Right lung (tissue), 10 donors: ENCODE measurements at places on chromosomes 2 and 18. TPM values are rescaled to one million over a fixed set of nuclear protein-coding genes. Genes with fewer than 3 reads are reported as not detected.

The POTEF gene
- 0.12 TPM for polyA plus RNA-seq

The LRP2 gene
- 2.3 TPM for polyA plus RNA-seq

The SLC9A4 gene
- not detected for polyA plus RNA-seq

The EVA1A gene
- polyA plus RNA-seq, result 26.5 TPM

GRCh38 chr2:184677171-184677570 is 78.8 kb downstream of the ZNF804A start:
- DNase-seq, result no peak

- DNase-seq, result no peak
Measured at GRCh38 chr2:237666606-237667005, 39.2 kb downstream of the LRRFIP1 start.

DNA sequence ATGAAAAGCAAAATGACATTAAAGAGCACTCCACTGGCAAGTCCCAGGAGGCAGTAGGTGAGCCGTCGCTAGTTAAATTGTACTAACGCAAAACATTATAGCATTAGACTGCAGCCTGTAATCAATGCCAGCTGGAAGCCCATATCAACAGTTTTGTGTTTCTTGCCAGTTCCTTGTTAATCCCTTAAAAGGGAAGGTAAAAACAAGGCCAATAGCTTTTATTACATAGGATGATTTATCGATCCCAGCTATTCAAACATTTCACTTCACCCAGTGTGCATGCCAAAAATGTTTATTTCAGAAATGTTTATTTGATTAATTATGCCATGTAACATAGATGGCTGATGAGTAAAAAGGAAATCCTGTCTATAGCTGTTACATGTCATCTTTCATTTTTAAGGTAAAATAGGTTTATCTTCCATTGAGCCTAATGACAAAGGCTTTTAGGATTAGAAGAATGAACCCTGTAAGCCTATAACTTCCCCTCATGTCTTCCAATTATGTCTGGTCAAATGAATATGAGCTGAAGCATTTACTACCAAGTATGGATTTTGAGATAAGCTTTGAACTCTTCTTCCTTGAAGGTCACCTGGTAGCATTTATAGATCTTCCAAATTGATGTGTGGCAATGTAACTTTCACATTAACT is 591.2 kb downstream of the RNF144A start:
- no peak for DNase-seq

DNA sequence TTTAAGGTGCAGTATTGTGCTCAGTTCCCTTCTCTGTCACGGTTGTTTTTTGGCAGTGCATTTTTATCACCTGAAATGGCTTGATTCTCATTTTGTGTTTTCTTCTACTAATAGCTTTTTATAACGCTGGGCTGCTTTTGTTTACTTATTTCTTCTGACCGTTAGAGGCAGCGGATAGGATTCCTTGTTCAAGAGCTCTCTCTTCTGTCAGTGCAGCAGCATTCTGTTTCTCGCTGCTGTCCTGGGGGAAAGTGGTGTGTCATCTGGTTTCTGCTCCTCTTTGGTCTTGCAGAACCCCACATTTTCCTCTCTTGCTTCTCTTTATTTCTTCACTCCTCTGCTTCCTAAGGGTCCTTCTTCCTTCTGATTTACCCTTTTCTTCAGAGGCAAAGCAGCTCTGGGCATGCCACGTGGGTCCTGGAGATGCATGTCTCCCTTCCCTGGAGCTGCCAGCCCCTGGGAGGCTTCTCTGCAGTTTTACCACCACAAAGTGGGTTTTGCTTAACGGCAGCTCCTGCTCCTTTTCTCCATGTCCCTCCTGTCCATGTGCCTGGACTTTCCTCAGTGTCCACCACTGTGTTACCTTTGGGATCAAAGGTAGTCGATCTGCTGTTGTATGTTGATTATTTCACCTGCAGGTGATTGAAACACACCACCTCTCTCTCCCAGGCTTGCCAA is 47.3 kb upstream of the SNTG2 start:
- DNase-seq, result peak; percentile 6

GRCh38 chr2:215751200-215751910 is 262.0 kb downstream of the MREG start:
- no peak for DNase-seq

- peak; percentile 74 for DNase-seq
Measured at GRCh38 chr2:199979832-199980628, 24.6 kb downstream of the MAIP1 start.

DNA sequence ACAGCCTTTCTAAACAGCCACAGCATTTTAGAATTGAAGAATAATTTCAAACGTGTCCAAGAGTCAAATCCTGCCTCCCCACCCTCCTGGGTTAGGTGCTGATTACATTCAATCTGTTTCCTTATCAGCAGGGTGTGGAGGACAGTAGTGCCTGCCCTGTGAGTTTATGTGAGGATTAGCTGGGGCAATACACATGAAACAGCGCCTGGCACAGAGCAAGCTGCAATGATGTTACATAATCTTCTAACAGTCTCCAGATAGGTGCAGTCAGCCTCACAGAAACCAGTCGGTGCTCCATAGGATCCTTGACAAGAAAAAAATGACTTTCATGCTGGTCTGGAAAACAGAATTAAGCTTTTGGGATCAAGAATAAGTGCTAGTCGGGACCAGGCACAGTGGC is 91.7 kb upstream of the ITGA6 start:
- DNase-seq, result no peak

GRCh38 chr2:33131749-33132148 is 185.0 kb downstream of the LTBP1 start:
- DNase-seq, result no peak

DNA sequence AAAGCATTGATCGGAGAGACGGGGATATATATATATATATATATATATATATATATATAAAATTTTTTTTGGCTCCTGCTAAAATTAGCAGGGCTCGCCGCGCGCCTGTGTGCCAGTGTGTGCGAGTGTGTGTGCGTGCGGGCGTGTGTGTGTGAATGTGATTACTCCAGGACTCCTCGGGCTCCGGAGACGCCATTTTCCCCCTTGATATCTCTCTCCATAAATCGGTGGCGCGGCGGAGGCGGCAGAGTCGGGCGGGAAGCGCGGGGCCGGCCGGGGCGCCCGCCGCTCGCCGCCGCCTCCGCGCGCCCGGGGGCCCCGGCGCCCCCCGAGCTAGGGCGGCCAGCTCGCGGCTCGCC is 795 bp upstream of the SETBP1 start:
- DNase-seq, result peak; percentile 49

- no peak for DNase-seq
Measured at GRCh38 chr18:70684821-70685220, 396.0 kb downstream of the SOCS6 start.

DNA sequence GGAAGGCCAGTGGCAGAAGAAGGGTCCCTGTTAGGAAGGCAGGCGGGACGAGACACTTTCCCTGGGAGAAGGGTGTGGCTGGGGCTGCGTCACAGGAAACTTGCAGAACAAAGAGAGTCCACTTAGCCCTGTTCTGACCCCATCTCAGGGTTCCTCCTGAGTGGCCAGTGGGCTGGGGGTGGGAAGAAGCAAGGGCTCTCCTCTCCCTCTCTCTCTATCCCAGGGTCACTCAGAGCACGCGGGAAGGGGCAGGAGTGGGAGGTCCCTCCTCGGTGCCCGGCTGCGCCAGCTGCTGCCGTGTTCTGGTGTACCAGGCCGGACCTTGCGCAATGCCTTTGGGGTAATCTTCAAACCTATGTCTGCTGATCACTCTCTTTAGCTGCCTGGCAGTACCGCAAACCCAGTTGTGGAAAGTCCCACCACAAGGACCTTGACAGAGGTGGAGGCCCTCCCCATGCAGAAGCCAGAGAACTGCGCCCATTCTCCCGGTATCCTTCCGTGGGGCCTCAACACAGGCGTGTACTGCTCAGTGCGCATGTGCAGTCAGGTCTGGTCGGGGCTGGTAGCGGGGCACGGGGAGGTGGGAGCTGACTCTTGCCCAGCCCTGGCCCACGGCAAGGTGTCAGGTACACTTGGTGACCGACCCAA is 47.8 kb upstream of the ST3GAL5 start:
- no peak for DNase-seq

DNA sequence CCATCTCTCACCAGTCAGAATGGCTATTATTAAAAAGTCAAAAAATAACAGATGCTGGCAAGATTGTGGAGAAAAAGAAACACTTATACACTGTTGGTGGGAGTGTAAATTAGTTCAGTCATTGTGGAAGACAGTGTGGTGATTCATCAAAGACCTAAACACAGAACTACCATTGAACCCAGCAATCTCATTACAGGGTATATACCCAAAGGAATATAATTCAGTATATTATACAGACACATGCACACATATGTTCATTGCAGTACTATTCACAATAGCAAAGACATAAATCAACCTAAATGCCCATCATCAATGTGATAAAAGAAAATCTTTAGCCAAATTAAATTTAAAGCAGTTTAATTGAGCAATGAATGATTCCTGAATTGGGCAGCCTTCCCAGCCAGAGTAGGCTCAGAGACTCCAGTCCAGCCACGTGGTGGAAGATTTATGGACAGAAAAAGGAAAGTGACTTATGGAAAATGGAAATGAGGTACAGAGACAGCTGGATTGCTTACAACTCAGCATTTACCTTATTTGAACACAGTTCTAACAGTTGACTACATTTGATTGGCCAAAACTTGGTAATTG is 377.1 kb upstream of the SLC39A10 start:
- DNase-seq, result no peak

DNA sequence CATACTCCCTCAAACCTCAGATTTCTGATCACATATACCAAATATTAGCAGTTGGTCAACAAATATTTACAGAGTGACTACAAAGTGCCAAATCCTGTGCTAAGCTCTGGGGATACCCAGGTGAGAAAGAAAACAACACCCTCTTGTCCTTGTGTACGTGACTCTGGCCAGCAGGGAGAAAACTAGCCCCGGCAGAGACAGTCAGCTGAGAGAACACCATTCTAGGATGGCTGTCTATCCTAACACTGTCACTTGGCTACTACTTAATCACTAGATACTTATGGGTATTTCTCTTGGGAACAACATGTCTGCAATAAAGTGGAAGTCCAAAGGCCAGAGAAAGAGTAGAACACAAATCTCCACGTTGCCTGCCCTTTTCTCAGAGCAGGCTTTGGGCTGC is 57.9 kb upstream of the CD226 start:
- no peak for DNase-seq

DNA sequence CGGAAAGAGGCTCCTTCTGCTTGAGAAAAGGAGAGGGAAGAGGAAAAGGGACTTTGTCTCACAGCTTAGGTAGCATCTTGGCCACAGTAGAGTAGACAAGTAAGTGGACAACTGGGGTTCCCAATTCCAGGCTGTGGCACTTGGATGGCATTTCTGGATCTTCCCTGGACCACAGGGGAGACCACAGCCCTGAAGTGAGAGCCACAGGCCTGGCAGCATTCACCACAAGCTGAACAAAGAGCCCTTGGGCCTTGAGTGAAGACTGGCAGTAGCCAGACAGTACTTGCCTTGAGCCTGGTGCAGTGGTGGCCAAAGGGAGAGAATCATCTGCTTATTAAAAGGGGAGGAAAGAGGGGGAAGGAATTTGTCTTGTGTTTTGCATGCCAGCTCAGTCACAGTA is 226.1 kb upstream of the KLHL14 start:
- no peak for DNase-seq

- DNase-seq, result no peak
Measured at GRCh38 chr2:217106650-217107014, 246.8 kb upstream of the TNP1 start.

- DNase-seq, result peak; percentile 69
Measured at GRCh38 chr18:31497836-31498573, at the start of gene DSG2. TSS of gene DSG2 (plus strand) at chr18:31498177. CDS start at chr18:31498252, 75 bp downstream.

GRCh38 chr2:159904127-159904958 is 106.3 kb upstream of the CD302 start:
- DNase-seq, result no peak

- DNase-seq, result no peak
Measured at GRCh38 chr2:210399440-210400041, 77.0 kb downstream of the LANCL1 start.

- DNase-seq, result no peak
Measured at GRCh38 chr2:39991298-39991697, 212.2 kb upstream of the THUMPD2 start.

DNA sequence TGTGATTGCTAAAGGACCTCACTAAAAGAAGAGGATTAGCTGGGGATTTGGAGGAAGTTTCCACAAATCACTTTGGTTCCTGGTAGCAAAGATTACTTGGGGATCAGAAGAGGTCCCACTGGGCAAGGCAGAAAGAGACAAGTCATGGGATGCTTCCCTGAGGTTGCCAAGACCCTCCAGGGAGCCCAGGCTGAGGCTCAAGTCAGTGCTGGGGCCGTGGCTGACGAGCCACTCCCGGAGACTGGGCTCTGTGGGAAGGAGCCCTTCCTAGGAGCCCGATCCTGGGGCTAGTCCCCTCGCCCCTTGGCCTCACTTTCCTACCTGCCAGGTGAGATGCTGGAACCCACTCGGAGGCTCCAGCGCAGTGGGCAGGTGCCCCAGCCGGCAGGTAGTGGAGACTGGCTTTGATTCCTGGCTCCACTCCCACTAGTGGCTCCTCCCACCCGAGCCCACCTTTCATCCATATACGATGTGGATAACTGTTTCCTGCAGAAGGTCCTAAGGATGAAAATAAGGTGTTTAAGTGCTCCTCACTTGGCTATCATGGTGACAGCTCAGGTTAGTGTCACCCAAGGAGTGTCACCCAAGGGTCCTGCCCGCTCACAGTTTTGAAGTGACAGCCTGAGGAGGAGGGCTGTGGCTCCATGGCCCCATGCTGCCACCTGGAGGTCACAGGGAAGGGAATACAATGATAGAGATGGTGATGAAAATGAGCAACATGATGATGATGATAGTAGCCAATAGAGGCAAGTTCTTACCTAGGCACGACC is 100.5 kb downstream of the CAPN13 start:
- DNase-seq, result peak; percentile 51

GRCh38 chr2:167504695-167505094 is 616.4 kb downstream of the XIRP2 start:
- DNase-seq, result no peak

DNA sequence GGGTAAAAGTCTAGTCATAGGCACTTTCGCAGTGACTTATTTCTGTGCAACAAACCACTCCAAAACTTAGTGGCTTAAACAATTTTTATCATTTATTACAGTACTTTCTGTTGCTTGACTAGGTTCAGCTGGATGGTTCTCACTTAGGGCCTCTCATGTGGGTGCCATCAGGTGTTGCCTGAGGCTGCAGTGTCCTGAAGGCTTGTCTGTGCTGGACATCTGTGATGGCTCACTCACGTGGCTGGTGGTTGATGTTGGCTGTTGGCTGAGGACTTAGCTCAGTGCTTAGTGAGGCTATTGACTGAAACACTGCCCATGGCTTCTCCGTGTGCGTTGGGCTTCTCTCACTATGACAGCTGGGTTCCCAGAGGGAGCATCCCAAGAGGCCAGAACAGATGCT is 81.4 kb upstream of the GCFC2 start:
- DNase-seq, result no peak

DNA sequence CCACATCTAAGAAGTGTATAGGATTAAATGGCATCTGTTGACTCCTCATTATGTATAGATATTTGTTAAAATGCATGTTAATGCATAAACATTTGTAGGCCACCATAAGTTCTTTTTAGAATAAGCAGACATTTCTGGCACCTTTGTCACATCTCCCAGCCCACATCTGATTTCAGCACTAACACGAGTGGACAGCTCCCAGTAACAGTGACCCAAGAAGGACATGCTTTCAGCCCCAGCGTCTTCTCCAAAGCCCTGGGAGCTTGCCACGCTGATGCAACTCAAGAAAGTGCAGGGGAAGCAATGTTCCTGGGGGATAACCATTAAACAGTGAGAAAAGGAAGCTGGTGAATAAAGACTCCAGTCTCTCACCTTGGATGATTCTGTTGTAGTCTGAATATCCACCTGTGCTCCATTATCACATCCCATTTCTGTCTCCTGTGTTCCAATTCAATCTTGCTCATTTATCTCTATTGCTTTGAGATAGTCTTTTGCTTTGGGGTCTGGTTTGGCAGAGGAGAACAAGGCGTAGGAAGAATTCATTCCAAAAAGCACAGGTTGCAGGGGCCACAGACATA is 182.6 kb upstream of the THSD7B start:
- peak; percentile 3 for DNase-seq

- no peak for DNase-seq
Measured at GRCh38 chr2:73998451-73998850, 13.7 kb downstream of the TET3 start.
